ENCODE measurements at places on chromosomes 16 and 17. TPM values are rescaled to one million over a fixed set of nuclear protein-coding genes. Genes with fewer than 3 reads are reported as not detected.

GRCh38 chr16:62077998-62078397 is 41.8 kb upstream of the CDH8 start:
- H3K27me3 ChIP-seq = no peaks in the 10 kb centered on the region
- peak; percentile 38 for DNase-seq
- no peak overlapping the region for H3K27ac ChIP-seq
- H3K4me1 ChIP-seq = no peaks in the 10 kb centered on the region
- no peaks in the 10 kb centered on the region for H3K36me3 ChIP-seq
- no peak overlapping the region for H3K4me3 ChIP-seq

DNA sequence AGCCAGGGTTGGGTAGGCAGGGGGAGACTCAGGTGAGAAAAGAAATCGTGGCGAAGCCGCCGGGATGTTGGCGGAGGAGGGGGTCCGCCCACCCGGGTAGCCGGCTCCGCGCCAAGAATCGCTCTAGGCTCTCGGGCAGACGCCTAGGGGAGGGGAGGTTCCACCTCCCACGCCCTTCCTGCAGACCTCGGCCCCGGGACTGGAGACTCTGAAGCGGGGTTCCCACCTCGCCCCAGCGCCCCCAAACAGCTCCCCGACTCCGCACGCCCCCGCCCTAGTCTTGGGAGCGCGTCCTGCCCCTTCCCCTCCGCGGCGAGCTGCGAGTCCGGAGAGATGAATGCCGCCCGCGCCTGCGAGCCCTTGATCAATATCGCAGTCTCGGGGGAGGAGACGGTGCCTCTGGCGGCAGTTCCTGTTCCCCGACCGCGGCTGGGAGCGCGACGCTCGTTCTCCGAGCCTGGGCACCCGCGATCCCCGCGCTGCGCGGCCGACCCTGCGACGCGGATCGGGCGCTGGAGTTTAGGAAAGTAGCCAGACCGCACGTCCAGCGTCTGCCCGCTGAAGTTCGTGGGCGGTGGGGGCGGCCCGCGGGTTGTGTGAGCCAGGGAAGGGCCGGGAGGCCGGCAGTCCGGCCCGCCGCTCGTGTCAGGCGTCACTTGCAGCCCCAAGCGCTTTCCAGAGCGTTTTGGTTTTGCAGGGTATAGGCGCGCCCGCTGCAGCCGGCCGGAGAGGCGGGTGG is 790 bp downstream of the CRHR1 start:
- H3K4me3 ChIP-seq = peak overlapping the region; percentile 36
- peak; percentile 47 for DNase-seq
- H3K27ac ChIP-seq = no peak overlapping the region

DNA sequence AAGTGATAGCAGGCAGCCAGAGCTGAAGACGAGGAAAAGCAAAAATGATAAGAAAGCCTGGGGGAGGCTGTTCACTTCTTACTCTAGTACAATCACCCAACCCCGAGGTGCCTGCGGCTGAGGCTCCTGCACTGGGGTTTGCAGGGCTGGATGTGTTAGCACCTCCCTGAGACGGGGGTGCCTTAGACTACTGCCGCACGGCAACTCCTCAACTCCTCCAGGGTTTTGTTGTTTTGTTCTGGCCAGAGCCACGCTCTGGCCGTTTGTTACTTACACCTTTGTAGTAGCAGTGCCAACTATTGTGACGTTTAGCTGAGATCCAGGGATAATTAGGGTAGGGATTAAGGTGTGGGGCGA is 51.5 kb downstream of the LDHD start:
- no peaks in the 10 kb centered on the region for H3K27me3 ChIP-seq
- DNase-seq = no peak
- peaks cover 64% of the 10 kb centered on the region for H3K4me1 ChIP-seq
- H3K27ac ChIP-seq = peak overlapping the region; percentile 94

DNA sequence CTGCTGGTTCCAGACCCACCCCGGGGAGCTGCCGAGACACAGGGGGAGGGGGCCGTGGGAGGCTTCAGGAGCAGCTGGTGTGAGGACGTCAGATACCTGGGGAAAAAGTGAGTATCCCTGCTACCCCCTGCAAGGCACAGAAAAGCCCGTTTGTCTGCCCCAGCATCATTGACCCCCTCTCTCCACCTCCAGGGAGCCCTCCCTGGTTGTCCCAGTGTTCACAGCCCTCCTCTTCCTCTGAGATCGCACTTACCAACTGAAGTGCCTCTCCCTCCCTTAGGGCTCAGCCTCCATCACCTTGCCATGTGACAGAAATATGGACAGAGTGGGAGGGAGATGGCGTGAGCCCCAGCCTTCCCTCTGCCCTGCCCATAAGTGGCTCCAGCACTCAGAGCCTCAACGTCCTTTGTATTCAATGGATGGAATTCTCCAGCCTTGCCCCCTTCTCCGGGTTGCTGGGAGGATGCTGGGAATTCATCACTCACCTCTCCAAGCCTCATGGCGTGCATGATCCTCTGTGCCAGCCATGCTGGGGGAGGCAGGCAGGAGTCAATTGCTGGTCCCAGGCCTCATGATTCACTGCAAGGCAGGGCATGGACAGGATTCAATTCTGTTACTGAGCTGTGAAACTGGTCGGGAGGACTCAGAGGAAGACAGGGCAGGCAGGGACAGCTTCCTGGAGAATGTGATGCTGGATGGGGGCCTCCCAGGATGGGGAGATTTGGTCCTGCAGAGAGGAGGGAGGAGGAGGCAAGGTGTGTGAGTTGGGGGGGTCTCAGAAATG is 14.6 kb downstream of the SPNS3 start:
- H3K4me3 ChIP-seq = no peak overlapping the region
- no peak overlapping the region for H3K27ac ChIP-seq
- H3K4me1 ChIP-seq = no peaks in the 10 kb centered on the region
- H3K36me3 ChIP-seq = no peaks in the 10 kb centered on the region

- H3K4me3 ChIP-seq = no peak overlapping the region
- H3K27me3 ChIP-seq = no peaks in the 10 kb centered on the region
- no peaks in the 10 kb centered on the region for H3K36me3 ChIP-seq
- DNase-seq = no peak
- no peaks in the 10 kb centered on the region for H3K4me1 ChIP-seq
These were observed 55.7 kb downstream of the IRX5 start for GRCh38 chr16:54986409-54986808.

GRCh38 chr17:48960834-48961515 is 7.4 kb downstream of the GIP start:
- H3K27me3 ChIP-seq = no peaks in the 10 kb centered on the region
- no peaks in the 10 kb centered on the region for H3K36me3 ChIP-seq
- no peak overlapping the region for H3K4me3 ChIP-seq
- peak overlapping the region; percentile 80 for H3K27ac ChIP-seq
- DNase-seq = peak; percentile 62

- no peak overlapping the region for H3K27ac ChIP-seq
- no peaks in the 10 kb centered on the region for H3K36me3 ChIP-seq
These were observed 12.3 kb downstream of the GLIS2 start for GRCh38 chr16:4328046-4328781.

- no peaks in the 10 kb centered on the region for H3K36me3 ChIP-seq
- no peak for DNase-seq
- H3K4me1 ChIP-seq = no peaks in the 10 kb centered on the region
These were observed 873.5 kb upstream of the EEF2KMT start for GRCh38 chr16:5971106-5971505.

DNA sequence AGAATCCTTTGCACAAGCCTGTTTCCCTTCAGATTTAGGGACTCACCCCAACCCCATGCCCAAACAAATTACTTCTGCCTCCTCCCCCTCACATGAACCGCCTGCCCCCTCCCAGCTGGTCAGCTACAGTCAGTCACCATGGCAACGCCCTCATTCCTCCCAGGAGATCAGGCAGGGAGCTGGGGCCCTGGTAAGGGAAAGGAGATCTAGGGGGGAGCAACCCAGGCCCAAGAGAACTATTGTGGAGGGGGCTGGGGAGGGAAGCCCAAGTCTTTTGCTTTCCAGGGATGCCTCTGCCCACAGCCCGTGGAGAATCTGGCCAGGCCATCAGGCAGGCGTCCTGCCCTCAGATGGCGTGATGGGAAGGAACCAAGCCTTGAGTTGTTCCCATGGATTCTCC is 2.8 kb downstream of the FAM171A2 start:
- 0 out of 2 replicates have a peak, but pooled peaks cover 1% of the 10 kb centered on the region for H3K27me3 ChIP-seq
- no peak overlapping the region for H3K4me3 ChIP-seq
- no peaks in the 10 kb centered on the region for H3K36me3 ChIP-seq
- peak; percentile 38 for DNase-seq
- peak overlapping the region; percentile 53 for H3K27ac ChIP-seq

- peak; percentile 90 for DNase-seq
- H3K36me3 ChIP-seq = no peaks in the 10 kb centered on the region
- peaks cover 4% of the 10 kb centered on the region for H3K4me1 ChIP-seq
- peak overlapping the region; percentile 96 for H3K27ac ChIP-seq
- H3K27me3 ChIP-seq = peaks cover 5% of the 10 kb centered on the region
These were observed 2.2 kb upstream of the PLXDC1 start for GRCh38 chr17:39153599-39154051.

DNA sequence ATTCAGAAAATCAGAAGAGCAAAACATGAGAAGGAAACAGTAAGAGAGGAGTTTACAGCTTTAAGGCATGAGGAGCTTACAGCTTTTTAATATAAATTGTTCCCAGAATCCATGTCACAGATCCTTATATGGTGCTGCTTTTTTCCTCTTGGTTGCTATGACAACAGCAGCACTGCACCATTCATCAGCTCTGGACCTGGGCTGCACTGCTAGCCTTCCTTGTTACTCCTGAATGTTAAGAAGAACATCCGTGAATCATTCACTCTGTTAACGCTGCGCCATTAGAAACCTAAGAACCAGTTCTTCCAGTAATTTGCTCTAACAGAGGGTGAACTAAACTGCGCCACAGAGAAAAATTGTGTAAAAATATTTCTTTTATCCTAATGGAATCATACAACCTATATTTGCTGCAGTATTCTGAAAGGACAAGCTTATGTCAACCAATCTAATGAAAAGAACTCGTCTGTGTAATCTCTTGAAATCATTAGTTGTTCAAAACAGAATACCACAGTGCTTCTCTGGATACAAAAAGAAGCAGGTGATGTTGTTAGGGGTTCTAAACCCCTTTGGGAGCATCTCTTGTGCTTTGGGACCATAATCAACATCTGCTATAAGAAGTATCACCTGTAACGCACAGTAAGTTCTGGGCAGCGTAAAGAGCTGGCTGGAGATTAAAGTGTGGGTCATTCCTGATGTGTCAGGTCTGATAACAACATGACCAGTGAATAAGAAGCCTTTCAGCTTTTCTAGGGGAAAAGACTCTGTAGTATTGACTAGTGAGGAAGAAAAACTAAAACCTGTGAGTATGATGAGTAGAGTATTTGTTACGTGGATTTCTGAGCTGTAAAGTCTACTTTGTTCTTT is 151.2 kb downstream of the TANC2 start:
- H3K4me3 ChIP-seq = no peak overlapping the region
- H3K36me3 ChIP-seq = no peaks in the 10 kb centered on the region
- no peaks in the 10 kb centered on the region for H3K4me1 ChIP-seq
- H3K27me3 ChIP-seq = no peaks in the 10 kb centered on the region

DNA sequence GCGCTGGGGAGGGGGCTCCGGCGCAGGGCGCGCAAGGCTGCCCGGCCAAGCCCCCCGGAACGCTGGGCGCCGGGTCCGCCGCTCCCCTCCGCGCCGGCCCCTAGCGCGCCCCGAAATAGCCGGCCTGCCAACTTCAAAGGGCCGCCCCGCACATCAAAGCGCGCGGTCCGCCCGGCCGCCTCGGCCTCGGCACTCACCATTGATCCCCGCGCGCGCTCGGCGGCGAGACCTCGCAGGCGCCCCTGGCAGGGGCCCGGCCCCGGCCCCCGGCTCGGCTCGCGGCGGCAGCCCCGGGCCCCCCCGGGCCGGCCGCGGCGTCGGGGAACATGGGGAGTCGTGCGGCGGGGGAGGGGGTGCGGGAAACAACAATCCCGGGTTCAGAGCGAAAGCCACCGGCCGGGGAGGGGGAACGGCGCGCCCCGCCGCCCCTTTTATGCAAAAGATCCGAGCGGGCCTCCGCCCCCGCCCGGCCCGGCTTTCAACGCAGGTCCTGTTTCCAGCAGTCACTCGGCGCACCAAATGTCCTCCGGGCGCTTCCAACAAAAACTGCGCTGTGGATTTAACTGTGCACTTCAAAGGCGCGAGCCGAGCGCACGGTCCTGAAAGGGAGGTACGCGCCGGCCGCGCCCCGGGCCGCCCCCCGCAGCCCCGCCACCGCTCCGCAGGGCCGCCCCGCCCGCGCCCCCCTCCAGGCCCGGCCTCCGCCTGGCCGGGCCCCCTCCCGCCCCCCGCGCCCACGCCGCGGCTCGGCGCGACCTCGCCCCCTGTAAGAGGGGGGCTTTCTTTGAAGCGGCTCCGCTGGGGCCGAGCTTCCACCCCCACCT is 608 bp downstream of the AXIN2 start:
- H3K27ac ChIP-seq = peak overlapping the region; percentile 91
- peak; percentile 95 for DNase-seq
- H3K36me3 ChIP-seq = no peaks in the 10 kb centered on the region
- no peaks in the 10 kb centered on the region for H3K27me3 ChIP-seq

DNA sequence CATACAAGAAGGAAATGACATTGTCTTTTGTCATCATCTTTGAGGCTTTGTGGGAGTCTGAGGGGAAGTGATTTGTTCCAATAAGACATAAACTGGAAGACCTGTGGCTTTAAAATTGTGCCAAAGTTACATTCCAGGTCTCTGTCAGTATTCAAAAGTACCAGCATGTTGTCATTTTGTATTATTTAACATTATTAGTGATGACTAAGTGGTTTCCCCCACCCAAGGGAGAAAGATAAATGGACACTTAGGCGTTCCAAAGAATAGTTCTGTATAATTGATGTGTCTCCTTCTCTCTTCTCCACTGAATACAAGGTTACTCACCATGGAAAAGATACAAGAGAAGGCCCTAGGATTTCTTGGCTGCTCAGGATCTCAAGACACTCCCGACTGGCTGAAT is 3.8 kb downstream of the CFAP97D1 start:
- no peak for DNase-seq
- H3K4me3 ChIP-seq = no peak overlapping the region
- no peaks in the 10 kb centered on the region for H3K27me3 ChIP-seq
- peaks cover 20% of the 10 kb centered on the region for H3K4me1 ChIP-seq
- H3K27ac ChIP-seq = no peak overlapping the region

DNA sequence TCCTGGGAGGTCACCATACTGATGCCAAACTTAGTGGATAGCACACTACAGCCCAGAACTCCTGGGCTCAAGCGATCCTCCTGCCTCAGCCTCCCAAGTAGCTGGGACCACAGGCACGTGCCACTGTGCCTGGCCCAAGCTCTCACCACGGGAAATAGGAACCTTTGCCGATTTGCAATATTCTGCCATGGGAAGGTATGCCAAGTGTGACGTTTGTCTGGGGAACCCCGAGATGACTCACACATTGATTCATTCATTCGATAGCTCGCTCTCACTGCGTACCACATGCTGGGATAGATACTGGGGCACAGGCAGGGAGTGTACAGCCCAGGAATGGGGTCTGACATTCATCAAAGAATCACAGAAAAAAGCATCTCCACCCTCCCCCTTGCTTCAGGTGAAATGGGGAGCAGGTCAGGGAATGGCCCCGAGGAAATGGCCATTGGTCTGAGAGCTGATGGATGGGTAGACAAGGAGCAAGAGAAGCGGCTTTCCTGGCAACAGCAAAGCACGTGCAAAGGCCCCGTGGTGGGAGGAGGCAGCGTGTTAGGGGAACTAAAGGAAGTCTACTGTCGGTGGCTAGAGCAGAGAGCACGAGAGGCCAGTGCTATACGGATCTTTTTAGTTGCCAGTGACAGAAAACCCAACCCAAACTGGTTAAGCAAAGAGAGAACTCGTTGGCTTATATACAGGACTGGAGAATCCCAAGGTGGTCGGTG is 44.1 kb downstream of the DNAH17 start:
- H3K4me1 ChIP-seq = no peaks in the 10 kb centered on the region
- no peaks in the 10 kb centered on the region for H3K36me3 ChIP-seq
- no peak overlapping the region for H3K4me3 ChIP-seq
- DNase-seq = no peak
- no peak overlapping the region for H3K27ac ChIP-seq

The CSF3 gene
- total RNA-seq = not detected

The TRIM72 gene
- 0.07 TPM for total RNA-seq

The KLHL10 gene
- not detected for total RNA-seq

The HS3ST3B1 gene
- 1.9 TPM for total RNA-seq

The CYB561 gene
- 46.3 TPM for total RNA-seq
